ENCODE measurements at places on chromosomes 5 and 9. TPM values are rescaled to one million over a fixed set of nuclear protein-coding genes. Genes with fewer than 3 reads are reported as not detected.
A peak's percentile ranks its signal among the peaks of the same experiment; 100 is the strongest.

Gene GPX3
- 34.3 TPM for polyA plus RNA-seq

Gene FGD3
- polyA plus RNA-seq = 7.2 TPM

Gene GARIN3
- polyA plus RNA-seq = not detected

Gene PCDHGA4
- 0.79 TPM for polyA plus RNA-seq

Gene WNK2
- polyA plus RNA-seq = 80.4 TPM

DNA sequence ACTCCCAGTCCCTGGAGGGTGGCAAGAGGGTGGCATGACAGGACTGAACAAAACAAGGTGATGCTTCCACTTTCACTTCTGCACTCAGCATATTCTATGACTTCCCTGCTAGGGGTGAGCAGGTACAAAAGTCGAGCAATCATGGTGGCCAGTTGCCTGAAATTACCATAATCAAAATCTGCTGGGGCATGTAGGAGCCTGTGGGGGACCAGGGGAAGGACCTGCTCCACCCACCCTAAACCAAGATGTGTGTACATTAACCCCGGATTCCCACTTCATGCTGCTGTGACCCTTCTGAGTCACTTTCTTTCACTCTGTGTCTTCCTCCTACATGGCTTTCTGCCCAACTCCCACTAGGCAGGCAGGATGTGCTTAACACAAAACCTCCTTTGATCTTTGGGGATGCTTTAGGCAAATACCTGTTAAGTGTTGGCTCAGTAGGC, 73.3 kb upstream of the PHF24 start:
- DNase-seq = no peak

DNA sequence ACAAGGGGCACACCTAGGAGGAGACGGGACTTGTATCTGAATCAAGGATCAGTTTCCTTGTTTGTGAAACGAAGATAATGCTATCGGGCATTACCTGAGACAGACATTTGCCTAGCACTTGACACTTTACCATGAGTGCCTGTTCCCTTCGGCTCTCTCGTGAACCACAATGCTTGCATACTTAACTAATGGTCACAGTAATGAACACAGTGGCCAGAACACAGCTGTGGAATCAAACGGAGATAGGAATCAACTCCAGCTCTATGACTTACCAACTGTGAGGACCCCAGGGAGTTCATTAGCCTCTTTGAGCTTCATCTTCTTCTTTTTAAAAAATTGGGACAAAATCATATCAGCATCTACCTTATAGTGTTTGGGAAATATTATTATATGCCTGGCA, 207.8 kb downstream of the DRD1 start:
- no peak for DNase-seq

GRCh38 chr5:157370967-157371366, 89.0 kb upstream of the NIPAL4 start:
- no peak for DNase-seq

DNA sequence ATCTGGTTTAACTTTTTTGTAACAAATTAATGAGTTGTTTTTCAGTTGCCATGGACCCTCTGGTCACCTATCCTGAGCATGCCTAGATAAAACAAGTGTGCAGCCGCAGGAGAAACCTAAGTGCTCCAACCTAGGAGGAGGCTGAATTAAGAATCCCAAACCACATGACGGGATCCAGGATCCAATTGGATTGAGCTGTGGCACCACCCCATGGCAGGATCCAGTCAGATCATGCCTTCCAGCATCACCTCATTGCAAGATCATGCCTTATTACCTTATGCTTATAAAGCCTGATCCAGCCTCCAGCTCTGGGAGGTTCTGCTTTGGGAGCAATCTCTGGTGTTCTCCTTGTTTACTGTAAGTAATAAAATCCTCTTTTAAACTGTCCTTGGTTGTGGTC, 662.0 kb downstream of the TLR4 start:
- DNase-seq = no peak

- DNase-seq = no peak
Measured at GRCh38 chr9:18595597-18595996, 121.6 kb downstream of the ADAMTSL1 start.

DNA sequence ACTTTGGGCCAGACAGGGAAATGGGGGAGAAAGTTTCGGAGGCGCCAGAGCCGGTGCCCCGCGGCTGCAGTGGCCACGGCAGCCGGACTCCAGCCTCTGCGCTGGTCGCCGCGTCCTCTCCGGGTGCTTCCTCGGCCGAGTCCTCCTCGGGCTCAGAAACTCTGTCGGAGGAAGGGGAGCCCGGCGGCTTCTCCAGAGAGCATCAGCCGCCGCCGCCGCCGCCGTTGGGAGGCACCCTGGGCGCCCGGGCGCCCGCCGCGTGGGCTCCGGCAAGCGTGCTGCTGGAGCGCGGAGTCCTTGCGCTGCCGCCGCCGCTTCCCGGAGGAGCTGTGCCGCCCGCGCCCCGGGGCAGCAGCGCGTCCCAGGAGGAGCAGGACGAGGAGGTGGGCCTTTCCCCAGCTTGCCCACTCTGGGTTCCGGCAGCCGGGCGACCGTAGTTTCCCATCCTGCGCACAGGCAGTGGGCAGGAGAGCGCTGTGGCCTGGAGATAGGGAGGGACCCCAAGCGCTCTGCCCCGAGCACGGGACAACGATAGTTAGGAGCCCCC, 516 bp downstream of the MAST4 start:
- DNase-seq = peak; percentile 46

DNA sequence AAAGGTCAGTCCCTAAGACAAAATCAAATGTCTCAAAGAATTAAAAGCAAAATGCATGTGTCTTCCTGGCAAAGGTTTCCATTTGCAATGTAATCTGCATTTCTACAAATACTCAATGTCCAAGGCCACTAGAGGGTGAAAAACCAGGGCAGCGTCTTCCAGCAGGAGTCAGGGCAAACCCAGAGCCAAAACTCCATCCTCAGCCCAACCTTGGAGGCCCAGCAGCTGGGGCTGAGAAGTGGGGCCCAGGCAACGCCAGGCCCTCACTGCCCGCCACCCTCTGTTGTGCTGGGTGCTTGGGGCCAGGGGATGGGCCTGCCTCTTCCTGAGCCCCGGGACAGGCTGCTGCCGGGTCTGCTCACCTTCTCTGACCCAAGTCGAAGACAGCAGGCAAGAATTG, 200.1 kb downstream of the PAX5 start:
- DNase-seq = no peak

GRCh38 chr9:33447799-33448553, 583 bp upstream of the AQP3 start:
- DNase-seq = no peak

DNA sequence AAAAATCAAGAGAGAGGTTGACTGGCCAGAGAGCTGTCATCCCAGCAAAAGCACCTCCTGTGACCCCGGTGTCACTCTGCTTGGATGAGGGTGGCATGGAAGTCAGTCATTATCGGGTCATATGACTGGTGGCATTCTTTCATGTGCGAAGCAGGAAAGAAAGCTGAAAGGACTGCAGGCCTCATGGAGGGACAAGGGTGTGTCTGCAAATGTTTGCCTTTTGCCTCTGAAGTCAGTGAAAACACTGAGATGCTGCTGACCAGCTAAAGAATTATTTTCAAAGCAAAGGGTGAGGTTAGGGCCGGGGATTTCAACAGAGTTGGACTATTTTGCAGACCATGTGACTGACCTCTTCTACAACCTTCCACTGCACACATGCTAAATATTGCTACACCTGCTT, 298.3 kb downstream of the CSNK1G3 start:
- peak; percentile 75 for DNase-seq

DNA sequence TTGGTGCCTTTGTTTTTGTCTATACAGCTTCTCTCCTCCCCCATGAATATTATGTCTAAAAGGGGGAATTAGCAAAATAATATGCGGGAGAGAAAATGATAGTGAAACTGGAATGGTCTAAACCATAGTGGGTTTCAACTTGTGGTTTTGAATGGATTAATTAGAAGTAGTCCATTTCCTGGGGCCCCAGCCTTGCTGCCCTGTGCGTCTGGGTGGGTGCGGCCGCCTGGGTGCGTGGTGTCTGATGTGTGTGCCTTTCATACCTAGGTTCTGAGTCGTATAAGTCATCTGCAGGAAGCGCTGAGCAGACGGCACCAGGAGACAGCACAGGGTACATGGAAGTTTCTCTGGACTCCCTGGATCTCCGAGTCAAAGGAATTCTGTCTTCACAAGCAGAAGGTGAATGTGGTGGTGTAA, 120.0 kb upstream of the CACNA1B start:
- DNase-seq = no peak

GRCh38 chr5:32109236-32109635, 64.9 kb downstream of the GOLPH3 start:
- no peak for DNase-seq

GRCh38 chr9:96509848-96510247, 59.9 kb downstream of the HABP4 start:
- DNase-seq = no peak

DNA sequence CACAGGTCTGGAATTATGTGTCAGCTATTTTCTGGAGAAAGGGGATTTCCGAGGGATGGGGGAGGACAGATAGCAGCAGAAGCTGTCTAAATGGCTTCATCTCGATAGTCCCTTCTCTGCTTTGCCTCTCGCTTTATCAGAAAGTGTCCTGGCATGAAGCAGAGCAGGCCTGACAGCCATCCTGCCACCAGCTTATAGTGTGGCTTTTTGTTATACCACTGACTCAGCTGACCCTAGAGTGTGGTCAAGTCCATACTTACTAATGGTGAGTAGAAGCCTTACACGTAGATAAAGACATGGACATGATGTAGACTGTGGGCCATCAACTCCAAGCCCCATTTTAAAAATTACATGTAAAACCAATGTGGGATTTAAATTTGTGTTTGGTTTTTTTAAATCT, 50.0 kb downstream of the RCL1 start:
- DNase-seq = no peak

- no peak for DNase-seq
Measured at GRCh38 chr5:96229188-96229587, 203.9 kb downstream of the PCSK1 start.

GRCh38 chr9:83981126-83981871, 694 bp downstream of the RMI1 start:
- DNase-seq = peak; percentile 27

DNA sequence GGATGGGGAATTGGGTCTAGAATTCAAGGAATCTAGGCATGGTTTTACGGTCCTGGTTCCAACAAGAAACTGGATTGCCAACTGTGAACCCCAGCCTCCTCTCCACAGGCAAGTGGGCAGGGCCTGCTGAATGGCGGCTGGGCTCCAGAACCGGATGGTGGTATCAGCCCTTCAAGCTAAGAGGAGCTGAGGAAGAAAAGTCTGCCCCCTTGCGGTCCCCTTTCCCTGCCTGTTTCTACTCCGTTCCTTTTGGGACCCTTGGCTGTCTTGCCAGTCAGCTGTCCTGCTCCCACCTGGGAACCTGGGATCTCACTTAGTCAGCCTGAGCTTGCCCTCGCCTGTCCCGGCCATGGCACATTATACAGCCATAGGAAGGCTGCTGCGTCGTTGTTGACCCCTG, 234.4 kb upstream of the DAPK1 start:
- no peak for DNase-seq

GRCh38 chr5:138647261-138647788, 72.1 kb upstream of the HSPA9 start:
- no peak for DNase-seq

DNA sequence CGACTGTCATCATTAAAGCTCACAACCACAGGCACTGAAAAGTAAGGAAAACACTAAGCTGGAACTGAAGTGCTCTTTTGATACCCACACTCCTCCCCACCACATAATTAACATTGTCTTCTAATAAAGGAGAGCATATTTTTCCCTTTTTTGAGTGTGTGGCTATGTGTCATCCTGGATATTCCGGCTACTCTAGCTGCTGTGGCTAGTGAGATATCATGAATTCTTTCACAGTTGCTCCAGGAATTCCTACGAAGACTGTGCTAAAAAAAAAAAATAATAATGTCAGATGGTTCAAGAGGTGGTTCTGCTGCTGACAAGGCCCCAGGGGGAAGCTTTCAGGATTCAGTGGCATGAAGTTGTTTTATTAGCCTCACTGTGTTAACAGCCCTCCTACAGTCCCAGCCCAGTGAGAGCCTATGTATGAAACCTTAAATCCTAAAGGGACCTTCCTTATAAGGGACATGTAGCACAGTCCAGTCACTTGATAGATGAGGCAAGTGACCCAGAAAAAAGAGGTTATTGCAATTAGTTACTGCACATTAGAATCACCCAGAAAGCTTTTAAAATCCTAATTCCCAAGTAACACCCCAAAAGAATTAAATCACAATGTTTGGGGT, 46.6 kb downstream of the TMEM252 start:
- no peak for DNase-seq

- no peak for DNase-seq
Measured at GRCh38 chr5:181044093-181044599, 4.1 kb downstream of the BTNL9 start.

GRCh38 chr9:82206490-82206889, 217.9 kb downstream of the SPATA31D1 start:
- DNase-seq = no peak

DNA sequence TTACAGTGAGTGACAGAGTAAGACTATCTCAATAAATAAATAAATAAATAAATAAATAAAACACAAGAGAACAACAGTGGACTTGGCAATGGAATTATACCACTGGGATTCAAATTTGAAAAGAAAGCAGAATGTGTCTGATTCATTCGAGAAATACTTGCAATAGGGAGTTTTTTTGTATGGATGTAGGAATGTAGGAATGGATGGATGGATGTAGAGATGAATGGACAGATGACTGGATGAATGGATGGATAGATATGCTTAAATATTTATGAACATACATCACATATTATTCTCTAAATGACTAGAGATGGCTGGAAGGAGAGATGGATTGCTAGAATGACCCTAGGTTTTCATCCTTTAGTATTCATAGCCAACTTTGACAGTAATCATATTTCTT, 22.0 kb upstream of the CEMIP2 start:
- DNase-seq = no peak

DNA sequence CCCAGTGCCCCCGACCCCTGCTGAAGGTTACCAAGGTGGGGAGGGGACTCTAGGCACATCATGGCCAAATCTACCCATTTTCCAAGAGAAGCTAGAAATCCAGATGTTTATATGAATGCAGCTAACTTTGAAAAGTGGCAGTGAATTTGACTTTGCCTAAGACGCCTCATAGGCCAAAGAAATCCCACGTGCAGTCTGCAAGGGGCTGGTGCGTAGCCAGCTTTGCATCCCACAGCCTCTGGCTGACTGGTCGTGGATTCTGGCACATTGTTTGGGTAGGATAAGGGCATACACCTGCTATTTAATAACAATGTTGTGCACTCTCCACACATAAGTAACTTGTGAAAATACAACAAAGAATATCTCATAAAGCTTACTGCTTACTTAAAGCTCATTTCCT, 3.5 kb upstream of the GADD45G start:
- no peak for DNase-seq

GRCh38 chr9:84294241-84294950, 46.2 kb downstream of the SLC28A3 start:
- peak; percentile 33 for DNase-seq

Data from large intestine (tissue), 12 donors.